ENCODE measurements at places on chromosomes 12 and 14.

DNA sequence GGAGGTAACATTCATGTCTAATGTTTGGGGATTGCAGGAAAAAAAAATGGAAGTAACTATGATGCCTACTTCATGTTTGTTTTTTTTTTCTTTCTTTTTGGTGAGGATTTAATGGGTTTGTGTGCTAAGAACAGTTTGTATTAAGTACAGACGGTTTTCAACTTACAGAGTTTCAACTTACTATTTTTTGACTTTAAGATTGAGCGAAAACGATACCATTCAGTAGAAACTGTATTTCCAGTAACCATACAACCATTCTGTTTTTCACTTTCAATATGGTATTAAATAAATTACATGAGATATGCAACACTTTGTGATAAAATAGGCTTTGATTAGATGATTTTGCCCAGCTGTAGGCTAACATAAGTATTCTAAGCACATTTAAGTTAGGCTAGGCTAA is 10.4 kb downstream of the TECPR2 start:
- no peak for DNase-seq

DNA sequence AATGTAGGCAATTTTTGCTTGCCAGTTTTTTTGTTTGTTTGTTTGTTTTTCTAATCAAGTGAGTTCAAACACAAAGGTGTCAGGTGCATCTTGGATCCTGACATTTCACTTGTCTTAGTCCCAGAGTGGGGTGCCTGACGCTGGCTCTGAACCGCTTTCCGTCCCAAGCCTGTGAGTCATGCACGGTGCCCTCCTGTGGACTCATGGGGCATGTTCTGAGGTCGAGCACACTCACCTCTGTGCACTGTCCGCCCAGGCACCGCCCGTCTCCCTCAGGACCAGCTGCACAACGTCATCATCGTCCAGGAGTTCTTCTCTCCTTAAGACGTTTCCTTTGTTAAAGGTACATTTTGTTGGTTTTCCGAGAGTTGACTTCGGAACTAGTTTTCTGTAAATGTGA is 98.2 kb downstream of the GLT1D1 start:
- no peak for DNase-seq

- DNase-seq, result no peak
These were observed 456.2 kb upstream of the MGAT4C start for GRCh38 chr12:86712425-86712843.

GRCh38 chr12:46209170-46209569 is 59.7 kb downstream of the SLC38A1 start:
- DNase-seq, result peak; percentile 16

DNA sequence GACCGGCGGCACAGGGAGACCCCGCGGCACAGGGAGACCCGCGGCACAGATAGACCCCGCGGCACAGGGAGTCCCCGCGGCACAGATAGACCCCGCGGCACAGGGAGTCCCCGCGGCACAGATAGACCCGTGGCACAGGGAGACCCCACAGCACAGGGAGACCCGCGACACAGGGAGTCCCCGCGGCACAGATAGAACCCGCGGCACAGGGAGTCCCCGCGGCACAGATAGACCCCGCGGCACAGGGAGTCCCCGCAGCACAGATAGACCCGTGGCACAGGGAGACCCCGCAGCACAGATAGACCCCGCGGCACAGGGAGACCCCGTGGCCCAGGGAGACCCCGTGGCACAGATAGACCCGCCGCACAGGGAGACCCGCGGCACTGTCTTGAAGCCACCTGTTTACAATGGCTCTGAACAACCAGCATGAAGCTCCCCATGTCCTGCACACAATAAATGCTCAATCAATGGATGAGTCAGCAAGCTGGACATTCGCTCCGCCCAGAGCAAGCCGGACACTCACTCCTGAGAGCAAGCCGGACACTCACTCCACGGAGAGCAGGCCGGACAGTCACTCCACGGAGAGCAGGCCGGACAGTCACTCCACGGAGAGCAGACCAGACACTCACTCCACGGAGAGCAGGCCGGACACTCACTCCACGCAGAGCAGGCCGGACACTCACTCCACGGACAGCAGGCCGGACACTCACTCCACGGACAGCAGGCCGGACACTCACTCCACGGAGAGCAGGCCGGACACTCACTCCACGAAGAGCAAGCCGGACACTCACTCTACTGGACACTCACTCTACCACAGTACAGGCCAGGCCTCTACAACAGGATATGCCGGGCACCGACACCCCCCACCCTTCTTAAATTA is 121.9 kb downstream of the RFLNA start:
- no peak for DNase-seq

- DNase-seq, result no peak
These were observed 421 bp upstream of the ACADS start for GRCh38 chr12:120725151-120725658.

Data from CD4-positive, alpha-beta T cell treated with Interleukin-15 for 4 hours (primary cell).